BJ (cell line): ENCODE measurements at places on chromosomes 7 and 10.

GRCh38 chr7:139772115-139772514 is 5.7 kb downstream of the HIPK2 start:
- DNase-seq: no peak

DNA sequence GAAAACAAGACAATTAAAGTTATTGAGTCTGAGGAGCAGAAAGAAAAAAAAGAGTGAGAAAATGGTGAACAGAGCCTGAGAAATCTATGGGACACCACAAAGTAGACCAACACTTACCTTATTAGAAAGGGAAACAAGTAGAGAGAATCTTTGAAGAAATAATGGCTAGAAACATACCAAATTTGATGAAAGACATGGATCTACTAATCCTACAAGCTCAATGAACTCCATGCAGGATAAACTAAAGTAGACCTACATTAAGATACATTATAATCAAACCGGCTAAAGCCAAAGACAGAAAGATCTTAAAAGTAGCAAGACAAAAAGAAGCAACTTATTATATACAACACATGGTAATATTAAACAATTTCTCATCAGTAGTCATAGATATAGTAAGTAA is 782.3 kb upstream of the GHITM start:
- DNase-seq: no peak

DNA sequence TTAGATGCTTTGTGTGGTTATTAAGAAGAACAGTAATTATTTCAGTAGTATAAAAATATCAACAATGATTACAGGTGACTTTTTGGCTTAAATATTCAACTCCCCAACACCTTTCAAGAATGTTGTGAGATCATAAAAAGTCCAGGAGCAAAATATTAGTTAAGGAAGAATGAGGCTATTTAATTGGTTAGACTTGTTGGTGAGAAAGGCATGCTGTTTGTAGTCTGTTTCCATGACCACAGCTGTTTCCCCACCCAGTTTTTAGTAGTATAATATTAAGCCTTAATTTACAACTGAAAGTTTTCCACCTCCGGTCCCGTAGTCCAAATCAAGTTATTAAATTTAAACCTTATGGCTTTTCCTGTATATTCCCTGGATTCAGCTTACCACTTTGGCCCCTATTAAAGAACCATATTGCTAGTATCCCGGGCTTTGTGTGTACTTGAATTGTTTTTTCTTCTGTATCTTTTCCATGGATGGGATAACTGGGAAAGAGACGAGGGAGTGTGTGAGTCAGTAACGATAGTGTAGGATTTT is 133.3 kb downstream of the CELF2 start:
- no peak for DNase-seq

GRCh38 chr10:129560361-129560760 is 93.3 kb downstream of the MGMT start:
- no peak for DNase-seq

- DNase-seq: no peak
Measured at GRCh38 chr7:81457852-81458522, 311.9 kb downstream of the HGF start.

DNA sequence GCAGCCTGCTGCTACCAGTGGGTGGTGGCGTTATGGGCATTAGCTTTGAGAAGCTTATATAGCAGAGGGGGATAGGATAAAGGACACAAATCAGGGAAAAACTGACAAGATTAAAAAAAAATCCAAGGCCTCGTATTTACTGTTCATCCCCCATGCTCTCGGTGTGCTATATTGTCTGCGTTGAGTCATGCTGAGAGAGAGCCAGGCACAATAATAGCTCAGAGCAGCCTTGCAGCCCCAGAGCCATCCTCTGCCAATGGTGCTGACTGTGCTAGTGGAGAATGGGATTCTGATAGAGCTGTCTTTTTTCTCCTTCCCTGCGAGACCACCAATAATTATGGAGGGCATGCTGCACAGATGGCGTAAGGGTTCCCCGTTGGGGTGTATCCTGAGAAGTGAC is 51.7 kb upstream of the FZD1 start:
- DNase-seq: no peak

GRCh38 chr10:104387130-104387888 is 33.7 kb downstream of the CFAP58 start:
- DNase-seq: no peak

DNA sequence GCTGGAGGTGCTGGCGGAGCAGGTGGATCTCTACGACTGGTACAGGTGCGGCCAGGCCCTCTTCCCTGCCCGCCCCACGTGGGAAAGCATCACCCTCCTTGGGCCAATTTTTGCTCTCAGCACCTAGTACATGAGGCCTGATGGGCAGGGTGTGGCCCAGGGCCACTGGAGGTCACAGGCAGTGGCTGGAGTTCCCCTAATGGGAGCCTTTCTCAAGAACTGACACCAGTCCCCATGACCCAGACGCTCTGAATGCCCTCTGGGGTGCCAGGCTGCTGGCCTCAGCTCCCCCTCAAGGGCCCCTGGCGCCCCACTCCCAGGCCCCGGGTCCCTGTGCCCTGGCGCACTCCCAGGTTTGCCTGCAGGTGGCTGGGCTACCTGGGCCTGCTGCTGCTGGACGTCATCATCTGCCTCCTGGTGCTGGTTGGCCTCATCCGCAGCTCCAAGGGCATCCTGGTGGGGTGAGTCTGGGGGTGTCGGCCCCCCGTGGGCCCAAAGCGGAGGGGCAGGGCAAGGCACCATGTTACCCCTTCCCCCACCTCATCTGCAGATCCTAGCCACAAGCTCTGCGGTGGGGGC is 15.9 kb downstream of the TTYH3 start:
- no peak for DNase-seq

DNA sequence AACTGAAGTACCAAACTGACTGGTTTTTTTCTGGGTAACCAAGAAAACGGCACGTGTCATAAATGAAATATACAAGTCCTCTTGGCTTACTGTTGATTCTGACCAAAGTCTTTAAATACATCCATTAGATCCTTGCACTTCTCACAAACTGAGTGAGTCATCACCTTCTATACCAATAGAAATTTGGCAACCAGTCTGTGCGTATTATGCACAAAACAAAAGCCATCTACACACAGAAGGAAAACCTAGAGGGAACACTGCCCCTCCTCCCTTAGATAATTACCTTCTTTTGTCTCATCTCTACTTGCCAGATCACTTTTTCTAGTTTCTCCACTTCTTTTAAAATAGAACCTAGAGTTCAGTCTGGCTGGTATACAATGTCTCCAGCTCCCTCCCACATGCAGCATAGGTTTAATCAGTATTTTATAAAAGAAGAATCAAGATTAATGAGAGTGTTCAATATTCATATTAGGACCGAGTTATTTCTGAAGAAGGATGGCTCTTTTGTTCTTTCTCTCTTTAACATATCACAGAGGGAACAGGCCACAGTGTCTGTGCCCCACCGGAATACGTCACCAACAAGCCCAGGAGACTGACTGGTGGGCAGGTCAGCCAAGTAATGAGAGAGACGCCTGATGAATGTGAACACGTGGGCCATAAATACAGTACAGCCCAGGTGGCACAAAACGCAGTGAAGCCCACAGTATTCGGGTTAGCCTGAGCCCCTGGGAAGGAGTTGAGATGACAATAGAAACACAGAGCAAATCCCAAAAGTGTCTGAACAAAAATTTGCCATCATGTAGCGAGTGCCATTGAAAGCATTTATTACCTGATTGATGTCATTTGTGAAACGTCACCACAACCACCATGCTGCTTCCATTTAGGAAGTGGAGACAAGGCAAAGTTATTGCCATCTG is 91.3 kb downstream of the KIAA1549 start:
- DNase-seq: no peak

- DNase-seq: no peak
Measured at GRCh38 chr10:113899952-113900598, 45.6 kb downstream of the NHLRC2 start.
